ENCODE measurements at places on chromosomes 1 and 21. TPM values are rescaled to one million over a fixed set of nuclear protein-coding genes. Genes with fewer than 3 reads are reported as not detected.

- DNase-seq, result no peak
- H3K27me3 ChIP-seq, result no peaks in the 10 kb centered on the region
- no peaks in the 10 kb centered on the region for H3K36me3 ChIP-seq
- no peak overlapping the region for H3K4me3 ChIP-seq
Measured at GRCh38 chr21:42088658-42089057, 17.5 kb downstream of the UMODL1 start.

PGLYRP4 gene
- total RNA-seq, result not detected

DAB1 gene
- total RNA-seq, result under 0.01 TPM

- no peak overlapping the region for H3K4me3 ChIP-seq
- peaks cover 20% of the 10 kb centered on the region for H3K4me1 ChIP-seq
Measured at GRCh38 chr1:47765742-47766485, 231.3 kb downstream of the TRABD2B start.

- H3K4me3 ChIP-seq, result no peak overlapping the region
- no peak overlapping the region for H3K27ac ChIP-seq
- no peaks in the 10 kb centered on the region for H3K4me1 ChIP-seq
- no peak for DNase-seq
- H3K27me3 ChIP-seq, result no peaks in the 10 kb centered on the region
Measured at GRCh38 chr1:178323067-178323466, 173.7 kb downstream of the CLEC20A start.

DNA sequence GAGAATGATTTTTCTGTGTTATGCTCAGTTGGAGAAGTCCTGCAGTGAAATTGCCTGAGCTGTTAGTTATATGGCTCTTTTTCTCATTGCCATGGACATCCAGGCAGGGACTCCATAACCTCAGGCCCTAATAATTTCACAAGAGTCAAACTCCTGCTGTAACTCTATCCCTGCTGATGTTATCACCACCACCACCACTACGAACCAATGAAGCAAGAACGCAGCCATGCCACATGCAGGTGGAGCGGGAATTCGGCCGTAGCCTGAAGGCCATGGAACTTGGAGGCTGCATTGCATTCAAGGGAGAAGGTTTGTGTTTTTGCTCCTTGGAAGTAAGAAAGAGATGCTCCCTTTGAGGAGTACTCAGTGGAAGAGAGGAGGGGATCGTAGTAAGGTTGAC lies 16.8 kb upstream of the DLGAP3 start:
- H3K27ac ChIP-seq, result no peak overlapping the region
- H3K4me3 ChIP-seq, result no peak overlapping the region
- no peaks in the 10 kb centered on the region for H3K27me3 ChIP-seq
- no peaks in the 10 kb centered on the region for H3K36me3 ChIP-seq
- no peaks in the 10 kb centered on the region for H3K4me1 ChIP-seq

Data from body of pancreas (tissue), 4 donors.